ENCODE measurements at places on chromosomes 1 and 21.

DNA sequence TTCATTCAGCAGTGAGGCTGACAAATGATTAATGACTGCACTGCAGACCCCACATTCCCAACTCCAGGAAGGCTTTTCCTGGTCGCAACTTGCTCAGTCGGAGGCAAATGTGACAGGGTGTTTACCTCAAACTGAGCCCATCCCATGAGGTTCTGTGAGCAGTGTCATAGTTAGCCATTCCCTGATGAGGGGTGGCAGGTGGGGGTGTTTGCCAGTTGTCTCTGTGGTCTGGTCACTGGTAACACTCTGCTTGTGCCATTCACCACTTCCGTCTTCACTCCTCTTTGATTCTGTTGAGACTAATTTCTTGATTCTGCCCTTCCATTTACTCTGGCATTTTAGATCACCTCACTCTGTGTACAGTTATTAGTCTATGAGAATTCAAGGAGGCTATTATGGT lies 73.5 kb downstream of the NOS1AP start:
- no peak for ATAC-seq

- no peak for ATAC-seq
These were observed 101.2 kb downstream of the LAMC2 start for GRCh38 chr1:183287191-183287675.

DNA sequence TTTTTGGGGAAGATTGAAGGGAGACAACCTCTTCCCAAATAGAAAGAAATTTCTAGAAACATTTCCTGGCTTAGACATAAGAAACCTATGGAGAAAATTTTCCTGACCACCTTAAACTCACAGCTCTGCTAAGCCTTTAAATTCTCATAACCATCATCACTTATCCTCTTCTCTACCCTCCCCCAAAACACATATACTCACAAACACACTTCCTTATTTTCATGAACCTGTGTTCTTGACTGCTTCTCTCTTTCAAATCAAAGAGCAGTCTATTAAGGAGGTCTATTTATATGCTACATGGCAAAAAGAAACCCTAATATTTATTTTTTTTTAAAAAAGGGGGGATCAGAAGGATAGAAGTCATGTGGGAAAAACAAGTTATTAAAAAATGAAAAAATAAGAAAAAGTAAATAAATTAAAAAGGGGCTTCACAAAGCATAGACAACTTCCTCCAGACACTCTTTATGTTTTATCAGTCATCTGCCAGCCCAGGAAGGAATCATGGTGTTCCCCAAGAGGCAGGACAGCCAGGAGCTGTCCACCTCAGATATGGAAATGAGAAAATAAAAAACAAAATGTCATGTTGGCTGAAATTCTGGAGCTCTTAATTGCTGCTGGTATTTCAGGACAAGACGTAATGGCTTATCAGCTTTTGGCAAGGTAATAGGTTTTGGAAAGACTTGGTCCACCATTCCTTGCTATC lies 12.8 kb upstream of the RGS2 start:
- no peak for ATAC-seq

- peak; percentile 48 for ATAC-seq
These were observed 18.7 kb upstream of the PTGFR start for GRCh38 chr1:78471890-78472620.

DNA sequence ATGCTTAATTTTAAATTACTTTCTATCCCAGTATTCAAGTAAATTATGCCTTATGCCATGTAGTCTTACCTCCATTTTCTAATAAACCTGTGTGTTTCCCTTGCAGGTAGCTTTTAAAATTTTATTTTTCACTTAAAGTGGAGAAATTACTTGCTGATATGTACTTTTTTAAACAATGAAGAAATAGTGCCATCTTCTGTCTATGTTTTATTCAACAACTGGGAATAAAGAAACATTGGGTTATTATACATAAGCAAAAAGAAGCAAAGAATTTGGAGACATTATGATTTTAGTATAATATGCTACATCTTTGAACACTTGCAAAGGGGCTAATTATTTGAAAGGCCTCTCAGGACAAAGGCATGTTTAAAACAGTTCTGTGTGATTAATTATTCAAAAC lies 1912.9 kb downstream of the MRPL39 start:
- ATAC-seq: no peak

- peak; percentile 32 for ATAC-seq
These were observed 37.9 kb upstream of the RC3H1 start for GRCh38 chr1:174060090-174060489.

DNA sequence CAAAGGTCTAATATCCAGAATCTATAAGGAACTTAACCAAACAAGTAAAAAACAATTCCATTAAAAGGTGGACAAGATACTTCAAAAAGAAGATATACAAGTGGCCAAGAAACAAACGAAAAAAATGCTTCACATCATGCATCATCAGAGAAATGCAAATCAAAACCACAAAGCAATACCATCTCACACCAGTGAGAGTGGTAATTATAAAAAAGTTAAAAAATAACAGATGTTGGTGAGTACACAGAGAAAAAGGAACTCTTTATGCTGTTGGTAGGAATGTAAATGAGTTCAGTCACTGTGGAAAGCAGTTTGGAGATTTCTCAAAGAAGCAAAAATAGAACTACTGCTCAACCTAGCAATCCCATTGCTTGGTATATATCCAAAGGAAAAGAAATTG lies 218.6 kb downstream of the SLC44A5 start:
- no peak for ATAC-seq

- no peak for ATAC-seq
These were observed 198.8 kb upstream of the SGIP1 start for GRCh38 chr1:66335125-66335524.

DNA sequence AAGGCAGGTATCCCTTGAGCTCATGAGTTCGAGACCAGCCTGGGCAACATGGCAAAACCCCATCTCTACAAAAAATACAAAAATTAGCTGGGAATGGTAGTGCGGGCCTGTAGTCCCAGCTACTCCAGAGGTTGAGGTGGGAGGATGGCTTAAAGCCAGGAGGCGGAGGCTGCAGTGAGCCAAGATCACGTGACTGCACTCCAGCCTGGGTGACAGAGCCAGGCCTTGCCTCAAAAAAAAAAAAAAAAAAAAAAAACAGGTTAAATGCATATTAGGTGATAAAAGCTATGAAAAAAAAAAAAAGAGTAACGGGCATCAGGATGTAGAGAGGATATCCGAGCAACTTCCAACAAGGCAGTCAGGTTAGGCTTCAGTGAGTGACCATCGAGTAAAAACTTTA lies 2.8 kb upstream of the SRRM1 start:
- ATAC-seq: no peak

DNA sequence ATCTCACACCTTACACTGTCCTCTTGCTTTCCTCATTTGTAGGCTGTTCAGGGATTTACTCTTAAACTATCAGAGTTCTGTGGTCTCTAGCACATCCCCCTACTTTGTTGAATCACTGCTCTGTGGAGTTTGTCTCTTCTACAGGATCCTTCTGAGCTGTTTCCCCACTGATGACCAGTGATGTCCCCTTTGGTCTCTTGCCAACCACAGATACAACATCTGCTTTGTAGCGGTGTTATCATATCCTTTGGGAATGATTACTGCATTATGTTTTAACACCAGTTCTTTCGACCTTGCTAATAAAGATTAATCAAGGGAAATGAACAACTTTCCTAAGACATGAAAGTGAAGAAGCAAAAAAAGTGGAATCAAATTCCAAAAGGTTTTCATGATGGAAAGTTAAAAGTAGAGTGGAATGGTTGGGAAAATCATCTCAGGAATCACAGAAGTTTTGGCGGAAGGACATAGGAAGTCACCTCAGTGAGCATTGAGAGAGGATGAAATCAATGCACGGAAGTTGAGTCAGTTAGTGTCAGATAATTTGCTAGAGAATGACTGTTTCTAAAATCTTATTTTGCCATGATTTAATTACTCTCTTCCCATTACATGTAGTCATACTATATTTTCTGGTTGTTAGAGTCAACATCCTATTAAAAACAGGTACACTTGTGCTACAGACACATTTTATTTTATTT lies 11.2 kb downstream of the OR10K2 start:
- no peak for ATAC-seq

- no peak for ATAC-seq
These were observed 599.9 kb downstream of the LMO4 start for GRCh38 chr1:87928623-87929022.

GRCh38 chr1:183937611-183938010 lies 99.9 kb downstream of the COLGALT2 start:
- ATAC-seq: no peak

DNA sequence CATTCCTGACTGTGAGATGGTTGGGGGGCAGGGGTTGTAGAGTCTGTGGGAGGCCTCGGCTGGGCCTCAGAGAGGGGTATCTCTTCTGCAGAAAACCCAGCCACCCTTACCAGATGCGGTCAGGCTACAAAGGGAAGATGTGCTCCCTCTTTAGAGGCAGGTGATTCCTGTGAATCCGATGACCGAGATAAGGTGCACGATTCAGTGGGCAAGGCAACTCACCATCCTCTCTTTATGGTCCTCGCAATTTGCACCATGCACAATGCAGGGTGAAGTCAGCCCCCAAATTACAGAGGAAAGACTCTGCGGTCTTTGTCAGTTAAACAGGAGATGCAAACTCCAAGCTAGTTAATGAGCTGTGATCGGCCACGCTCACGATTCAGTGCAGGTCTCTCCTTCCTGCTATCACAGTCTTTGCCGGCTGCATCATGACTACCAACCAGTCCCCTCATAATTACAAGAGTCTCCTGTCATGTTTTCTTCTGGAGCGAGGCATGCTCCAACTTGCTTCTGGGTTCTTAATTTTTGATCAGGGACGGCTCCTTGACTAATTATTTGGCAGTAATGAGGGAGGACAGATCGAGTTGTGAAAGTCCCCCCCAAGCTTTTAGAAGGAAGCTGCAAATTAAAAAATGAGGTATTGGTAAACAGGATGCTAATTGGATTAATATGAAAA lies 12.5 kb downstream of the TP73 start:
- ATAC-seq: no peak

GRCh38 chr1:207866471-207867135 lies 44.3 kb downstream of the CD34 start:
- no peak for ATAC-seq

DNA sequence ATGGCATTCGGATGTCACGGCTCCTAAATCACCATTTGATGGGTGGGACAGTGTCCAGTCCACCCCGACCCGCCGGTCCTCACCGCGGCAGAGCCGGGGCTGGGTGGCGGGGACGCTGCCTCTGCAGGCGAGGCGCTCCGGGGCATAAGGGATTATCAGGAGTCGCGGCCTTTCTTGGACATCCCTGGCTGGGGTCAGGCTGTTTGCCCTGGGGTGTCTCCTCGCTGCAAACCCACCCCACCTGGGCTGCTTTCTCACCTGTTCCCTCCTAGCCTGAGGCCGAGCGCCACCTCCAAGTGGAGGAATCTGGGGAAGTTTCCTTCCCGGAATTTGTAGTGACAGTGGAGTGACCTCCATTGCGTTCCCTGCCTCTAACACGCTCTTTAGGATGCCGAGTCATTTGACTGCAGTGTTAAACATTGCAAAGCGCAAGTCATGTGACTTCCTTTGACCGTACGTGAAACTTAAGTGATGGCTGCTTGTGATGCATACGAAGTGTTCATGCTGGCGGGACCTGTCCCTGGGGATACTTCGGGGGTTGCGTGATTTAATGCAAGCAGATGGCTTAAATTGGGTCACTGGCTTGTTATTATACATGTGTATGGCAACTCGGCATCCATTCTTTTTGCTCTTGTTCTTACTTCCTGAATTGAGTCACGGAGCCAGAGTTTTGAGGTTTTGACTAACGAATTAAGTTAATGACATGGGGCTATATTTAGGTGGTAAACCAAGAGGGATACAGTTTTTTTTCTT lies 536 bp downstream of the LGALS8 start:
- peak; percentile 90 for ATAC-seq

DNA sequence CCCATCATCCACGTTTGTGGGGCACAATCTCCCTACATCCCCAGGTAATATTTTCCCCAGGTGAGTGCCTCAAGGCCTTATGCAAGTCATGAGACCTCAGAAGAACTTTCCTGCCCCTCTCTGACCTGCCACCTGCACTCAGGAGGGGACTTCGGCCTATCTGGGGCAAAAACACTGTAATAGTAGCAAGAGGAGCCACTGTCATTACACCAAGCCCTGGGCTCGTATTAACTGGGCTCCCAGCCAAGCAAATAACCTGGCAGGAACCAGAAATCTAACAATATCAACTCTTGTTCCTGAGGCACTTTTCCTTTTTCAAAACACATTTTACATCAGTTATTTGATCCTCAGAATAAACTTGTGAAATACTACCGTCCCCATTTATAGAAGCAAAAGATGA lies 30.9 kb downstream of the LAMB3 start:
- ATAC-seq: no peak

GRCh38 chr1:2115008-2115641 lies 64.9 kb downstream of the PRKCZ start:
- ATAC-seq: no peak

- peak; percentile 22 for ATAC-seq
These were observed 14.3 kb downstream of the NADK start for GRCh38 chr1:1763657-1764621.

DNA sequence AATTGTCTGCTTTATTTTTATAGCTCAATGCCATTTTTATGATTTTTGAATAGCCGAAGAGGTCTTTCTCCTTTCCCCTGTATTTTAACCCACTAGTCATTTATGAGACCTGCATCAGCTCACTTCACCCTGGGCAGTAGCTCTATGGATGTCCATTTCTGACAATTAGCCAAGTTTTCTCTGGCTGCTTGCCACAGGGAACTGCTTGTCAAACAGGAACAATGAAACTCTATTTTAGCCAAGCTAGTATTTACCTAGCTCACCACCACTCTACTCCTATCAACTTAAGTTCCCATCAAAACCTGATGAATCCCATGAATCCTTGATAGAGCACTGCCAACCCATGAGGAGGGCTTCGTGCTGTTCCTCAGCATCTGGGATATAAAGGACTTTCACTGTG lies 406.7 kb downstream of the RWDD3 start:
- no peak for ATAC-seq

DNA sequence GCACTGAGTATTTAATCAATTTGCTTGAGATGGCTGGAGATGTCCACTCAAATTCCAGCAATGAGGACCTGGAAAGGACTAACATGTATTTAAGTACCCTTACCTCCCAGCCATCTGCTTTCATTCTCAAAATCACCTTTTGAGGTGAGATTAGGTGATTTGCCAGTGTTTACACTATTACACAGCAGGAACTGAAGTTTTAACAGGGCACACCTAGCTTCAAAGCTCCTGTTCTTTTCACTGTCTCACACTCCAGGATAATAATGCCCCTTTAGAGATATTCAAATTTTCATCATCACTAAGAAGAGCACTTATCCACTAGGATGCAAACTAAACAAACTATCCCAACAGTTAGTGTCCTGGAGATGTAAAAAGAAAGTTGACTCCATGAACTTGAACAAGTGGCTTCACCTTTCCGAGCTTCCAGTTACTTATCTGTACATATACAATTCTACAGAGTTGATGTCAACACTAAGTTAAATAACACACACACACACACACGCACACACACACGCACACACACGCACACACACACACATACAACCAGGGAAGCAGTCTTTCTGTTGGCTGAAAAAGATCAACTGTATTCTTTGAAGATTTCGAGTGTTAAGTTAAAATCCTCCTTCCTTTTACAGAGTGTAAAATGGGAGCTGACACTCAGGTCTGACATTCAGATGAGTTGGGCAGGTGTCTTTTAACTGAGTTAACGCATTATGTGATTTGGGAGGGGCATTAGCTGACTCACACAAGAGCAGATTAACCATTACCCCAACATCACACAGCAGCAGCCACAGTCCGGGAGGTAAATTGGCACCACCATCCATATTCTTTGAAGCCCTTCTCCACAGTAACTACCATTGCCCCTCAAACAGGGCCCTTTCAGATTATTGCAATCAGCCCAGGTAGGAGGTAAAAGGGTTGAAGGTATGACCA lies 15.5 kb upstream of the JAK1 start:
- no peak for ATAC-seq

- ATAC-seq: no peak
These were observed 381.2 kb downstream of the PTPRC start for GRCh38 chr1:199020051-199020450.
